ENCODE measurements at places on chromosomes 6 and 20.
A peak's percentile ranks its signal among the peaks of the same experiment; 100 is the strongest.

DNA sequence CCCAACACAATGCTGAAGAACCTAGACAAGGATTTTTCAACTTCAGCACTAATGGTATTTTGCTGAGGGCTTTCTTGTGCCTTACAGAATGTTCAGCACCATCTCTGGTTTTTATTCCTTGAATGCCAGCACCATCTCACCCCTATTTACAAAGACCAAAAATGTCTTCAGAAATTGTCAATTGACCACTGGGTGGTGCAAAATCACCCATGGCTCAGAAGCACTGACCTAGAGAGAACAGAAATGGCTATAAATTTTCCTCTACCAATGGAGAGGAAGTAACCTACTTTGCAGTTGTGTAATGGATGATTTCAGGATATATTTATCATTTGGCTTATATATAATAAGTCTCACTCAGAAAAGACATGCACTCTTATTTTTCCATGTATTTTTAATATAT is 431.0 kb upstream of the IRAK1BP1 start:
- DNase-seq = no peak

GRCh38 chr6:26532699-26533531 is 5.3 kb upstream of the HMGN4 start:
- DNase-seq = peak; percentile 95

DNA sequence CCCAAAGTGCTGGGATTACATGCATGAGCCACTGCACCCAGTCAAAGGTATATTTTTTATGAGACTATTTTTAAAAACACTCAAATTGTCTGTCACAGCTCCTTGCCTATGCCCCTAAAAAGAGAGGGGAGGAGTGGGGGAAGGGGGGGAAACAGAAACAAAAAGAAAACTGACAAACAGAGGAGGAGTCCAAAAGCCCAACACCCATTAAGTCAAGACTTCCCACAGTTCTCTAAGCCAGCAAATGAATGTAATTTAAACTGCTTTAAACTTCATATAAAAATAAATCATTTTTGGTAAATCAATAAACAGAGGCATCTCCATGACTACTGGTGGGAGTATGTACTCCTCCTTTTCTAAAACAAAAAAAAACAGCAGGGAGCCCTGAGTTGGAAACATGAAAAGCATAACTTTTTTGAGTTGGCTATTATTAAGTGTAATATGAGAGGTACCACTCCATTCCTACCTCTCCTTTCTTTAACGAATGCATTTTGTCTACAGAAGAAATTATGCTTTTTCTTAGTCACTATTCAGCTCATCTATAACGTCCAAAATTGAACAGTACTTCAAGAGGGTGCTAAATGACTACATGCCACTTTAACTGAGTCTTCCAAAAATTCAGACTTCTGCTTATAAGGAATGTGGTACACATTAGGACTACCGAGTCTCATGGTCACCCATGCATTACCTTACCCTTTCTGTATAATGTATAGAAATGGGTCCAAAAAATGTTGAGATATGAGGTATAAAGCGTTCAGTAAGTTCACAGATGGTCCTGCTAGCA is 119.0 kb upstream of the PRSS16 start:
- DNase-seq = no peak

GRCh38 chr6:34817446-34817845 is 25.6 kb downstream of the BLTP3A start:
- DNase-seq = no peak

- no peak for DNase-seq
These were observed 9.4 kb downstream of the CDK5RAP1 start for GRCh38 chr20:33391722-33392415.

DNA sequence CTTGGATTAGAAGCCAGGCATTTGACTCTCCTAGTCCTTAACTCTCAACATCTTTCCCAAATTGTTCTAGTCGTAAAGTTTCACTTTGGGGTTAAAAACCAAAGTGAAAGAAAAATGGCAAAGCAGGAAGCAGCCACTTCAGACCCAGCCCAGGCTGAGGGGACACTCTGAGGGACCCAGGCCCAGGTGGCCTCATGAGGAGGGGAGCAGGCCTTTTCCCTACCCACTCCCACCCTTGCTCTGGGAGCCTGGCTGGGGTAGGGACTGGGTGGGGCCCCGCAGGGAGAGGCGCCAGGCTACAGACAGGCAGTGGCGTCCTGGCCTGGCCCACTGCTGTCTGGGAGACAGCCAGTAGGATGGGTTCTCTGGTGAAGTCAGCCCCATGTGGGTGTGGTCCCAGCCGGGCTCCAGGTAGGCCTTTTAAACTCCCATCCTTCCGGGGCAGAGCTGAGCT is 68.7 kb upstream of the MYL9 start:
- peak; percentile 32 for DNase-seq

DNA sequence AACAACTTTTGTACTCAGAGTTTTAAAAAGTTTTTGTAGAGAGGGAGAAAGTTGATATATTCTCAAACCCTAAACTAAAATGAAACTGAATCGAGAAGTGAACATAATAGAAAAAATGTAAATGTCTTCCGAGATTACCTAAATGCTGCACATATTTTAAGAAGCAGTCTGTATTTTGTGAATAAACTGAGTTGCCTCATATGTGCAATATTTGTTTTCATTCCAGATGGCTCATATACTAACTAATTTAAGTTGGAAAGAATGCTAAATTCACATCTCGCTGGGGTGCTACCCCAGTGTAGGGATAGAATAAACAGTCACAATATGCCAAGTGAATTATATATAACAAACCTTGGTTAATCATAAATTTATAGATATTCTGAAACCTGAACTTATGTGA is 285.9 kb upstream of the THEMIS start:
- no peak for DNase-seq

GRCh38 chr6:127051571-127052260 is 66.8 kb upstream of the RSPO3 start:
- no peak for DNase-seq

- DNase-seq = no peak
These were observed 101.6 kb downstream of the PRKN start for GRCh38 chr6:162625846-162626540.

GRCh38 chr6:15491255-15491985 is 171.4 kb downstream of the DTNBP1 start:
- DNase-seq = peak; percentile 74

DNA sequence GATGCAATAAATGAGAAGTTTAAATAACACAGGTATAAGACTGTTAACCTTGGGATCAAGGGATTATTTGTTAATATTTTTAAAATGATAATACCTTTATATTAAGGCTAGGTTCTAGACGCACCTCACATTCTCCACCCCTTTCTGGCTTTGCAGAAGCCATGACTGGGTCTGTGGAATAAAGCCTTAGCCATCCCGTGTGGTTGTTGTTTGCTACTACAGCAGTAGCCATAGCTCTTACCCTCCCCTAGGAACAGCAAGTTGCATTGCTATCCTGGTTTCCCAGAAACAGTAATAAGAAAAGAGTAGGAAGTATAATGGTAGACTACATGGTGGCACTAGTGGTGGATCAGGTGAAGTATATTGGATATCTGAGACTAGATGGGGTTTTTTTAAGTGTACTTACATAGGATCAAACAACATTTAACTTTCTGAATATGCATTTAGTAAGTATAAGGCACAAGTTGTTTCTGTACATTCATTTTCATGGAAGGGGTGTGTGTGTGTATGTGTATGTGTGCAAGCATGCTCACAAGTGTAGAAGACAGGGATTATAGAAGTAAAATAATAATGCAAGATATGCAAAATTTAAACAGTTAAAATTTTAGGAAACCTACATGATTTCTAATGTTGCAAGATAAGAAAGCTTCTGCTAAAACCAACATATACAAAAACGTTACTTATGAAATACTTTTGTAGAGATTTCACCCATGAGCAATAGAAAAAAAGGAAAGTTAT is 384.2 kb downstream of the PRKN start:
- DNase-seq = no peak

GRCh38 chr6:111361648-111362047 is 121.4 kb downstream of the REV3L start:
- no peak for DNase-seq

GRCh38 chr6:1262704-1263038 is 49.2 kb upstream of the FOXQ1 start:
- no peak for DNase-seq
